Activated CD4-positive, alpha-beta T cell treated with anti-CD3 and anti-CD28 coated beads, Interleukin-2, amount 50 U/mL, for 16 hours (primary cell): ENCODE measurements at places on chromosomes 3 and 15.

- no peak for DNase-seq
Measured at GRCh38 chr3:7977245-7978086, 524.2 kb upstream of the LMCD1 start.

GRCh38 chr3:82002986-82003642 is 241.7 kb upstream of the GBE1 start:
- no peak for DNase-seq

- DNase-seq: no peak
Measured at GRCh38 chr3:8882171-8882593, 81.1 kb downstream of the RAD18 start.

GRCh38 chr3:142910280-142910679 is 21.4 kb upstream of the PCOLCE2 start:
- no peak for DNase-seq

DNA sequence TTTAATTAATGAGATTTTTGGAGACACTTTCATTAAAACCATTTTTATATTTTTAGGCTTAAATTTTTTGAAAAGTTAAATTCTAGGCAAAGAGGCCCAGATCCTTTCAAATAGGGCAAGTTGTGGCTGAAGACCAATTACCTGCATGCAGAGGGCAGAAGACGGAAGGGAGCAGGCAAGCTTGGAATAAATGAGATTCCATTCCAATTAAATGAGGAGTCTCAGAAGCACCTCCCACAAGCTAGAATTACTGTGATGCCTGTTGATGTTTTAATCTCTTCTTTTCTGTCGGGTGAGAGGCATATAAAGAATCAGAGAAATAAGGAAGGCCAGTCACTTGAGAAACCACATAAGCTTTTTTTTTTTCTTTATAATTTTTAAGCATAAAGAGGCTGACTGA is 46.8 kb downstream of the KBTBD8 start:
- DNase-seq: no peak
